ENCODE measurements at places on chromosomes 3 and 15. TPM values are rescaled to one million over a fixed set of nuclear protein-coding genes. Genes with fewer than 3 reads are reported as not detected.

- DNase-seq: peak; percentile 93
Observed at GRCh38 chr15:81887912-81888311, 157.9 kb downstream of the MEX3B start.

GRCh38 chr3:45538641-45538986 lies 55.9 kb upstream of the LIMD1 start:
- no peak for DNase-seq

The PPCDC gene
- 7.0 TPM for polyA plus RNA-seq

The DUOXA2 gene
- polyA plus RNA-seq: not detected

DNA sequence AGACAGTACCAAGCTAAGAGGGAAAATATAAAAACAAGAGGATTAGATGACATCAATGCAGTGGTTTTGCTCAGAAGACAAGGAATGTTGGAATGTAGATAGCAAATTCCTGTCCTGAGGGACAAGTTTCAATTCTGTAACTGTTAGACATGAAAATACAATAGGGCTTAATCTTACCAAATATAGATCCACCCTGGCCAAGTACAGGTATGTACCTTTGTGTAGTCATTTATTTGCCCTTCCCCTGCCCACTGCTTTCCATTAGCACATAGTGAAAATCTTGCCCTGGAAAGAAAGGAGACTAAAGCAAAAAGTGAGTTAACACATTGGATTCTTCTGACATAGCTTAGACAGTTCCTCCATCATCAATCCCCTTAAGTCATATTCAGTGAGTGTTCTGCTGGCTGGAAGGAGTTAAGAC lies 389.0 kb upstream of the THBS1 start:
- DNase-seq: no peak

Data from muscle of leg (tissue), 16 donors.